Fibroblast of mammary gland (primary cell): ENCODE measurements at places on chromosomes 11 and 22.
A peak's percentile ranks its signal among the peaks of the same experiment; 100 is the strongest.

- no peak for DNase-seq
Observed at GRCh38 chr22:49951986-49952896, 8.3 kb upstream of the PIM3 start.

DNA sequence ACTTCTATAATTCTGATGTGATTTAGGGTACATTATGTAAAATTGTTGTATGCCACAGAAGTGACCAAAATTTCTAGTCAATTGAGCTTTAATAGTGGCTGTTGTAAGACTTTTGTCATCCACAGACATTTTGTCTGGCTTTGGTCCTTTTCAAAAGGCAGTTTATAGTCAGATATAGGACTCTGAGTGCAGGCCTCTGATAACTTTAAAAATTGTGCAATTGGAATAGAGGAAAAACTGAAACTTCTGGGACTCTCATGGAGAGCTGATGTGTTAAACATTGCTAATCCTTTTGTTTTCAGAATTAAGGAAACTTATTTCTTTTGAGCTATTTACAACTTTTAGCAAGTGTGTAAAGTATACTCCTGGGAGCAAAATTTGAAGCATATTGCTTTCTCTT is 9.0 kb upstream of the MRPL17 start:
- DNase-seq = no peak

DNA sequence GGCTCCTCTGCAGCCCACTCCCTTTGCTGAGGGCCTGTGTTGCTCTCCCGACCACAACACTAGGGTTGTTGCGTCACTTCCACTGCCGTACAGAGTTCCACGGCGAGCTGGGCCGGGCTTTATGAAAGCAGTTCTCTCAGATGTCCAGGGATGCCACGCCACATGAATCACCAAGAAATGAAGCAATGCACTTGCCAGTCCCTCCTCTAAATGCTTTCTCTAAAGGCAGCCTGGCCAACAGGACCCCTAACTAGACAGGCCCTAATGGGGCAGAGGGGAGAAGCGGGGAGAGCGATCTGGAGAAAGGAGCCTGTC is 188.7 kb downstream of the CTTN start:
- DNase-seq = peak; percentile 4

DNA sequence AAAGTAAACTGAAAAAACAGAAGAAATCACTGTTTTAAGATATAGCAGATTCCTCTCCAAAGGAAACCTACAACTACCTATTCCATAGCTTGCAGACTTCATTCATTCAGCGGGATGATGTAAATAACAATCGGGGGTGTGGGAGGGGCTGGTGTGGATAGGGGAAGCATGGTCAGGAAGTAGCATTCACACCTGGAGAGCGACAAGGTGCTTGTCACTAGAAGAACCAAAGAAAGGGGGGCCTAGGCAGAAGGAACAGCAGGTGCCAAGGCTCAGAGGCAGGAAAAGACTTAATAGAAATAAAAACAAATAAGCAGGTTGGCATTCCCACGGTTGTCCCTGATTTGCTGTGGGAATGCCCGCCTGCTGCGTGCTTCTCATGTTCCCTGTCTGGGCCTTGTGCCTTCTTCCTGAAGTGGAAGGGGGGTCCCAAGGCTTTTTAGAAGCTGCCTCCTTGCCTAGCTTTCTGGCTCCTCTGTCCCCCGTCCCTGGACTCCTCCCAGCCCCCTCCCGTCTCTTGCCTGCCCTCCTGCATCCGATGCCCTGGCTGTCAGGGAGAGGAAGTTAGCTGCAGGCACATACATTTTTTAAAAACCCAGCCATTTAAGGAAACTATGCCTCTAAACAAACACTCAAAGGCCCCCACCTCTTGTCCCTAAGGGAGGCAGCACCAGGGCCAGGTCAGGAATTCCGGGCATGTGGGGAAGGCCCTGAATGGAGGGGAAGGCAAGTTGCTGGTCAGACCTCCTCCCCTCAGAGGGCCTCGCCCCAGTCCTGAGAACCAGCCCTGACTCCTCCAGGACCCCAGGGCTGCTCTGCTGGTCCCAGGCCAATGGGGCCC is 54.7 kb upstream of the PRDM11 start:
- peak; percentile 29 for DNase-seq

DNA sequence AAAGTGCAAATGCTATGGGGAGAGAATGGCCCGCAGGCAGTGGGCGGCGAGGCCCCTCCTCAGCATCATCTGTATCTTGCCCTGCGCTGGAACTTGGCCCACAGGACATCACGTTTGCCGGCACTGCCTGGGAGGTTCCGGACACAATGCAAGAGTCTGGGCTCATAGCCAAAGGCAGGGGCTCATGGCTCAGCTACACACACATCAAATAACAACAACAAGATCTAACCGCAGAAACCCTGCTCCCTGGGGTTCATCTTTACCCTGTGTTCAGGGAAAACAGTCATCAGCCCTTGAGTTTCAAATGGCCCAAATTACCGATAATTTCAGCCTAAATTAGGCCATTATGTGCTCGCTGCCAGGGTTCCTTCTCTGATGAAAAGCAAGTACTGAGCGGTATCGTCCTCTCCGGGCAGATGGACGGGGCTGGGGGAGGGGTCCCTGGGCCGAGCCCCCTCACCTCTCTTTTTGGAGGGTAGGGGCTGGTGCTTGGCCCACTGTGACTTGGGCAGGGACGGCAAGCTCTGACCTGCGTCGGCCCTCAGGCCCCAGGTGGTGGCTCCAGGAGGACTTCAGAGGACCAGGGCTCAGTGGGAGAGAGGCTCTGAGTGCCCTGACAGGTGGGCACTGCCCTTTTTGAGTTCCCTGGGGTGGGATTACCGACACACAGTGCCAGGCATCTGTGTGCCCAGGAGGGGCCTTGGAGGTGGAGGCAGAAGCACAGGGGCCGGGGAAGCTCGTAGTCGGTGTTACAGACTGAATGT is 25.0 kb upstream of the GAL start:
- DNase-seq = peak; percentile 99

GRCh38 chr11:124717786-124718651 is 21.7 kb upstream of the NRGN start:
- peak; percentile 29 for DNase-seq

- DNase-seq = no peak
Observed at GRCh38 chr11:10641177-10641911, 52.2 kb downstream of the IRAG1 start.

GRCh38 chr11:114774599-114775361 is 96.5 kb downstream of the NXPE2 start:
- DNase-seq = no peak

DNA sequence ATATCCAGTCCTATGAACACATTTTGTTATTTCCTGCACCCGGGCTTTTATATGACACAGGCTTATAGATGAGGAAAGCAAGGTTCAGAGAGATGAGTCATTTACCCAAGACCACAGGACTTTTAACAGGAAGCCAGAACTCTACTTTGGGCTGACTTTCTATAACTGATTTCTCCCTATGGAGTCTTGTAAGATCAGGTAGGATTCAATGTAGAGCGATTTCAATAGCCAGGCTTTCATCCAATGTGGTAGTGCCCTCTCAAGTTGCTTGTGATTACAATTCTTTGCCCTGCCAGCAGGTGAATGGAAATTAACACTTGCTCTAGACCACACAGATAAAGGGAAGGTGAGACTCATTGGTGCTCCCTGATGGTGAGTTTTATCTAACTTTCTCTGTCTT is 378.3 kb downstream of the INSC start:
- DNase-seq = no peak

- no peak for DNase-seq
Observed at GRCh38 chr11:17610085-17610894, 63.2 kb downstream of the OTOG start.

DNA sequence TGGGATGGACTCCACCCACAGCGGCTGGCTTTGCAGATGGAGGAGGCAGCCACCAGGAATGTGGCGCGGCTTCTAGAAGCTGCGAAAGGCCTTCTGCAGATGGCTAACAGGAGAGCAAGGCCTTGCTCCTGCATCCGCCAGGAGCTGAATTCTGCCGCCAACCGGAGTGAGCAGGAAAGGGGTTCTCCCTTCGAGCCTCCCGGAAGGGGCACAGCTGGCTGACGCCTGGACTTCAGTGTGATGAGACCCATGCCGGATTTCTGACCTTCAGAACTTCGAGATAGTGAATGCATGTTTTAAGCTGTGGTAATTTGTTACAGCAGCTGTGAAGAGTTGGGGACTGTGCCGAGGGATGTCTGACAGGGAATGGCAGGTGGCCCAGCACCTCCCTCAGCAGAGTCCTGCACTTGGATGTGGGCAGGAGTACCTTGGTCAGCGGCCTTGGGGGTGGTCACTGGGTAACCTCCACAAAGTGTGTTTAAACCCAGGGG is 7.7 kb downstream of the TBC1D22A start:
- DNase-seq = no peak

GRCh38 chr22:36991206-36991605 is 28.0 kb downstream of the TST start:
- DNase-seq = peak; percentile 9

DNA sequence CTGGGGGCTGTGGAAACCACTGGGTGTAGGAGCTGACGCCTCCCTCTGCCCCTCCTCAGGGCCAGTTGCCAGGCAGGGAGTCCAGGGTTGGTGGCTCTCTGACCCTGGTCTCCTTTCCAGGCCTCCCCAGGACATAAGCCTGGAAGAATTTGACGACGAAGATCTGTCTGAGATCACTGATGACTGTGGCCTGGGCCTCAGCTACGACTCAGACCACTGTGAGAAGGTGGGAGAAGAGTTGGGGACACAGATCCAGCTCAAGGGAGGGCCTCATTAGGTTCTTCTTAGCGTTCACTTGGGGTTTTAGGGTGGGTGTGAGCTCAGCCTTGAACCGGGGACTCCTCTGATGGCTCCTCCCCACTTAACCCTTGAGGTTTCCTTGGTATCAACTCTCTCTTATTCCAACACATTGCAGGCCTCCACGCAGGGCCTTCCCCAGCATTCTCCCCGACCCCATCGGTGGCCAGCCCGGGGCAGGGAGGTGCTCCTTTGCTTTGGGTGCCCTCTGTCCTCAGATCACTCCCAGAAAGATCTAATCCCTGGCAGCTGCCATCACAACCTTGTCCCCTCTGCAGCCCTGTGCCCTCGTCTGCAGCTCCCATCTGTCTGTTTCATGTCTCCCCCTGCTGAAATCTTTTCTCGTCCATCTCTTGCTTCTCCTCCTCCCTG is 1.2 kb downstream of the MAPK8IP2 start:
- DNase-seq = no peak

DNA sequence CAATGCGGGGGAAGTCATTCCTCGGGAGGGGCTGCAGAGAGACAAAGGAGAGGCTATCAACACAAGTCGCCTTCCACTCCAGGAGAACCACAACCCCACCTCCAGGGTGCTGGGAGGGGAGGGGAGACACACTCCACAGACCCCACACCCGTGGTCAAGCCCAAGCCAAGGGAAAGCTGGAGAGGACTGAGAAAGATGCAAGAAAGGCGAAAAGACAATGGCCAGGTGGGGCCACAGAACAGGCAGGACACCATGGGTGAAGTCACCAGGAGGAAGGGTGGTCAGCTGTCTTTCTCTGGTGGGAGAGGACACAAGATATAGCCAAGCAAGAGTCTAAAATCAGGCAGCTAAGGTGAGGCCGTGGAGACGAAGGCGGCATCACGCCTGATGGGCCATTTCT is 16.0 kb downstream of the HDHD5 start:
- no peak for DNase-seq

- DNase-seq = no peak
Observed at GRCh38 chr22:46578251-46578823, 40.9 kb upstream of the CELSR1 start.

- no peak for DNase-seq
Observed at GRCh38 chr11:61345954-61346843, 13.2 kb downstream of the TKFC start.

DNA sequence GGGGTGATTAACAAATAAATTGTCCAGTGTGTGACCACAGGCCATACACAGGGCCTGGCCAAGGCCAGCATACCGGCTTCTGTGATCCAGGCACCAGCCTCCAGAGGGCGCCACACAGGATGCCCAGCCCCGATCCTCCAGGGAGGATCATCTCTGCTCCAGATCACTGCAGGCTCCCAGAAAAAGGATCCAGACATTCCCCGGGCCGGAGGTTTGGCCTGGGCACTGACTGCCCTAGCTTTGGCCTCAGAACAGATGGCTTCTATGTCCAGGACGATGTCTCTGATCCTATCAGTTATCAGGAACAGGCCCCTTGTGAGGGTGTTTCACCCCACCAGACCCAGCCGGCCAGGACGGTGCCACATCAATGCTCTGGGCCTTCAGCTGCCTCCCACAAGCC is 74.5 kb upstream of the LMO1 start:
- peak; percentile 40 for DNase-seq

GRCh38 chr22:17977371-17977770 is 47.0 kb downstream of the MICAL3 start:
- no peak for DNase-seq

DNA sequence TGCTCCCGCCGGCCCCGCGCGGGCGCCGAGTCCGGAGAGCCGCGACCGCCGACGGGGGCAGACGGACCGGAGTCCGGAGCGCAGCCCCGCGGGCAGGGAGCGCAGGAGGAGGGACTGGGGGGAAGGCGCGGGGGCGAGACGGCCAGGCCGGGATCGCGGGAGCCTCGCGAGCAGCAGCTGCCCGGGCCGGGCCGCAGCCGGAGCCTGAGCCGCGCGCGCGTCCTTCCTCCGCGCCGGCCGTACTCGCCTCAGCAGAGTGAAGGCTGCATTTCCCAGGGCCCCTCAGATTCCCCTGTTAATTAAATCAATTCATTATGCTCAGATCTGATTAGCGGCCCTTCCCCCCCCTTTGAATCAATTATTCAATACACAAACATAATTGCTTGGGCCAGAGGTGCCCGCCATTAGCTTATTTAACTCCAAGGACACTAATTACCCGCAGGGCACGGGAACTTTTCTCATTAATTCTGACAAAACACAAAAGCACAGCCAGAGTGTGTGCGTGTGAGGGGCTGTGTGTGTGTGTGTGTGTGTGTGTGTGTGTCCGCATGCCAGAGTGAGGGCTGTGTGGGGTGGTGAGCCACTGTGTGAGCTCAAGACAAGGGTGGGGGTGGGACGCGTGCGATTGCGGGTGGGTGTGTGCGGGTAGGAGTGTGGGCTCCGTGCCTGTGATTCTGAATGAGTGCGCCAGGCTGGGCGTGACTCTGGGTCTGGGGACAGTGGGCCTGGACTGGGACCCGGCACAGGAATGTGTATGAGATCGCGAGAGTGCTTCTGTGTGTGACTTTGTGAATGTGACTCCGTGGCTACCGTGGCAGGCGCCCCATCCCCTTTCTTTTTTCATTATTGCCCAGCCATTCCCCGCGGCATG is 5.1 kb upstream of the LMO1 start:
- DNase-seq = no peak

DNA sequence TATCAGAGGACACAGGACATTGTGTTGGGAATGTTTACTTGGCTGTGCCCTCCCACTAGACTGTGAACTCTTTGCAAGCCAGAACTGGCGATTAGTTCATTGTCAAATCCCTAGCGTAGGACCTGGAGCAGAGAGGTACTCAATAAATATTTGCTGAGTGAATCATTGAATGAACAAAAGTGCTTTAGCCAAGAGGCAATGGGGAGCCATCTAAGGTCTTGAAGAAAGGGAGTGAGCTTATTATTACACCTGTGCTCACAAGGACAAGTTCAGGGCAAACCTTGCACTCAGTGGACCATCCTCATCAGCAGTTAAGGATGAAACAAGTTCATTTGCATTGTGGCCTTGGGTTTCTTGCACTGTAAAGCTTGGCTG is 1.1 kb upstream of the RASSF10 start:
- DNase-seq = no peak

GRCh38 chr11:110184456-110184855 is 91.3 kb downstream of the ZC3H12C start:
- peak; percentile 95 for DNase-seq

- DNase-seq = peak; percentile 24
Observed at GRCh38 chr11:119865661-119866156, 136.7 kb upstream of the NECTIN1 start.
